ENCODE measurements at places on chromosomes 3 and 15. TPM values are rescaled to one million over a fixed set of nuclear protein-coding genes. Genes with fewer than 3 reads are reported as not detected.

DNA sequence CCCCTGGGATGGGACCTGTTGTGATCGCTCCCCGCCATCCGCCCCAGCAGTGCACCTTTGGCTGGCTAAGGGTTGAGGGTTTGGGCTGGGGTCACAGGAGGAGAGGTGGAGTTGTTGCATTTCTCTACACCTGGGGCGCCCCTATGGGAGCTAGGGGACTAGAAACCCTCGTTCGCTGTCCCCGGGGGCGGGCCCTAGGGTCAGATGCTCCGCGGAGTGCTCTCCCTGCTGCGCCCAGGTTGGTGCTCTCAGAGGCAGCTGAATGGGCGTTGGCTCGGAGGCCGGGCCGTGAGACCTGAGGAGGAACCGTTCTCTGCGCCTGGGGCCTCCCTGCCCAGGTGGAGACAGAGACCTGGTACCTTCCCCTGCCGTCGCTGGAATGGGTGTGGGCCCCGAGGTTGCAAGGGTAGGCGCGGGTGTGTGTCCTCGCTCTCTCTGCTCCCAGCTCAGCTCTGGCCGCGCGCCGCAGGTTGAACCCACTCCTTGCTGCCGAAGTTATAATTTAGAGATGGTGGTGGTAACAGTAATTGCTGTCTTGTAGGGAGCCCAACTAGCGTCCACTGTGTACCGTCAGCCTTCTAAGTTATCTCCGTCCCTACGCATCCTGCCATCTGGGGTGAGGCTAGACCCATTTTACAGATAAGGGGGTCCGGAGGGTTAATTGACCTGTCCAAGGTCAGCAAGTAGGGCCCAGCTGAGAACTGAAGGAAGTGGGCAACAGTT, 965 bp downstream of the FLNB start:
- H3K4me1 ChIP-seq = peaks cover 26% of the 10 kb centered on the region
- peak; percentile 47 for DNase-seq
- H3K36me3 ChIP-seq = no peaks in the 10 kb centered on the region
- peak overlapping the region; percentile 94 for H3K4me3 ChIP-seq
- no peak overlapping the region for H3K27ac ChIP-seq
- no peaks in the 10 kb centered on the region for H3K27me3 ChIP-seq

DNA sequence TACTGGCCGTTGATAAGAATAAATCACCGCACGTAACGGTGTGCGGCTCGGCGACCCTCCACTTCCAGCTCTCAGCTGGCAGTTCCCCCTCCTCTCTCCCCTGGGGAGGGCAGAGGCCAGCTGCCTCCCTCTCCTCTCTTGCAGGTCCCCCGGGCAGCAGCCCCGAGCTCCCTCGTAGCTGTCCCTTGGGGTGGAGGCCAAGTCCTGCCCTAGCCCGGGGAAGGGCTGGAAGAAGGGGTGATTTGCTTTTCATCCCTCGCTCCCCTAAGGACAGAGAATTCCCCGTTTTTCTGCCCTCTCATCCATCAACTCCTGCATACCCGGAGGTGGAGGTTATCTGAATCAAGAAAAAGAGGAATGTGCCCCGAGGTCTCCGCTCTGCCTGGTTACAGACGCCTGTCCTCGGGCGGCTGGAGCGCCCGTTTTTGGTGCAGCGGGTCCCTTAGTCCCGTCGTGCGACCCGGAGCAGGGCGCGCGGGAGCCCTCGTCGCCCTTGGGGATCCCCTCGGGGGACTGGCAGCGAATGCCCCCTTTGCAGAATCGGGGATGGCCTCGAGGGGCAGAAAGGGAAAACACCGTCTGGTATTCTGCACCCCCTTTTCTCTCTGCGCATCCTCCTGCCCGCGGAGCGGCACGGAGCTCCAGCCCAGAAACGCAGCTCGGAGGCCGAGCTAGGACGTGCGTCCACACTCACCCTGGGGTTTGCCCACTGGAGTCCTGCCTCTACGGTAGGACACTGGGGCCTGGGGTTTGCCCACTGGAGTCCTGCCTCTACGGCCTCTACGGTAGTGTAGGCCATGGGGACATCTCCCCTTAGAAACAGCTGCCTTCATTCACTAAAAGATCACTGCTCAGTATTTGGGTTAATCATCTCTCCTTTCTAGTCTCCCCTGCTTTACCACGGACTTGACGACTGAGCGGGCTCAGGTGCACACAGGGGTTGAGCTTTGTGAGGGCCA, 2.2 kb downstream of the PTPRG start:
- H3K4me3 ChIP-seq = no peak overlapping the region
- no peaks in the 10 kb centered on the region for H3K36me3 ChIP-seq
- H3K27me3 ChIP-seq = peaks cover 66% of the 10 kb centered on the region
- peaks cover 9% of the 10 kb centered on the region for H3K4me1 ChIP-seq
- no peak for DNase-seq

AMOTL2 gene
- total RNA-seq = not detected

GRCh38 chr3:50557915-50558314, 9.6 kb downstream of the C3orf18 start:
- H3K36me3 ChIP-seq = no peaks in the 10 kb centered on the region
- H3K27ac ChIP-seq = no peak overlapping the region
- no peak overlapping the region for H3K4me3 ChIP-seq
- H3K4me1 ChIP-seq = peaks cover 7% of the 10 kb centered on the region

GRCh38 chr3:123605789-123606234, 21.0 kb upstream of the HACD2 start:
- H3K27ac ChIP-seq = no peak overlapping the region
- H3K4me1 ChIP-seq = peaks cover 17% of the 10 kb centered on the region
- H3K4me3 ChIP-seq = no peak overlapping the region
